ENCODE measurements at places on chromosomes 11 and 22.
A peak's percentile ranks its signal among the peaks of the same experiment; 100 is the strongest.

DNA sequence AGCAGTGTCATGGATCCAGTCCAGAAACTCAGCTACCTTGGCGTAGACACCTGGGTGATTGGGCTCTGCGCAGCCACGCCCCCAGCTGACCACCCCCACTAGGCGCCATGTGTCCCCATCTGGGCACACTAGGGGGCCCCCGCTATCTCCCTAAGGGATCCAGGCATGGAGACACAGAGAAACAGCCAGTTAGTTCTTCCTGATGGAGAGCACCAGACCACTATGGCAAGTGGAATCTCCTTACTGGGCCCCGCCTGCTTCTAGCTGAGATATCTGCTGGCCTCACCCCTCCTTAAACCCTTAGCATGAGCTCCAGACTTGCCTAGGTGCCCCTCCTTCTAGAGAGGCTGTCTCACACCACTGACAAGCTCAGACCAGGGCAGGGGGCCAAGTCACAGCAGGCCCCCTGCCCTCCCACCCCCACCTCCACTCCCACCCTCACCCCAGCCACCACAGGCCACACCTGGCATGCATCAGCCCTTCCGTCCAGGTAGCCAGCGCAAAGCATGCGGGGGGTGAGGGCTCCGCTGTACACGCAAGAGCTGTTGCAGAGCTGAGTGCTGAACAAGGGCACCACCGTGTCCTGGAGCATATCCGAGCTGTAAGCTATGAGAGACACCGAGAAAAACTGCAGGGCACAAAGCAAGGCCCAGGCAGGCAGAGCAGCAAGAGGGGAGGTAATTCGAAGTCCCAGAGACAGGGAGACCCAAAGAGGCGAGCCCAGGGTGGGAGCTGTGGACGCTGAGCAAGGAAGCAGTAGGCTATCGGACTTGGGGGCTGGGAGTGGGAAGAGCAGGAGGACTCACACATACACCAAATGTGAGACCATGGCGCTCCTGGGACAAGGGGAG lies 16.1 kb downstream of the TMPRSS5 start:
- DNase-seq: no peak

- DNase-seq: no peak
Observed at GRCh38 chr22:22974156-22974555, 86.5 kb downstream of the IGLL5 start.

DNA sequence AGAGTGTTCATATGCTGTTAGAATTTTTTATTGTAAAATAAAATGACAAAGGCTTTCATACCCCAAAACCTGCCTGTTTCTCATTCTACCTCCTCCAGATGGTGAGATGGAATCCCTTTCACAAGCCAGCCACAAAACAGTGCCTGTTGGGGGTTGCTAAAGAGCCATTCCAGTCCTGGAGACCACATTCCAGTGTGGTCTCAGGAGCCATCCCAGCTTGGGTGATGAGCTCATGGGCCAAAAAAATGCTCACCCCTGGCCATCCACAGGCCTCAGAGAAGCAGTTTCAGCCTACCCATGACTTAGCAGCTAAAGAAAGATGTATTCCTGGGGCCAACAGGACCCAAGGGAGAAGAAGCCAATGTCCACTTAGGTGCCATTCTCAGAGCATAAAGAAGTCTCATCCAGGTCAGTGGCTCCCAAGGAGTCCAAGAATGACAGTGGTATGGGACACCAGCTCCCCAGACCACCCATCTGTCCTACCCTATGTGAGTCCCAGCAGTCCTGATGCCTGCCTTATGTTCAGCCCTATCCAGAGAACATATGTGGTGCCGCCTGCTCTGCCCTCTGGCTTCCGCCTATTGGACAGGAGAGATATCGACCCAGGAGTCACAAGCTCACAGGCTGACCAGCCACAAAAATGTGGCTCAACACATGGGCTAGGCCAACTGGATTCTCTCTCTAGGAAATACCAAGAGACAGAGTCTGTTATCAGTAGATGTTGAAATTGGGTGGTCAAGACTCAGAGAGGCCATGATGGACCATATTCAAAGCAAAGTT lies 26.4 kb downstream of the C11orf91 start:
- DNase-seq: no peak

DNA sequence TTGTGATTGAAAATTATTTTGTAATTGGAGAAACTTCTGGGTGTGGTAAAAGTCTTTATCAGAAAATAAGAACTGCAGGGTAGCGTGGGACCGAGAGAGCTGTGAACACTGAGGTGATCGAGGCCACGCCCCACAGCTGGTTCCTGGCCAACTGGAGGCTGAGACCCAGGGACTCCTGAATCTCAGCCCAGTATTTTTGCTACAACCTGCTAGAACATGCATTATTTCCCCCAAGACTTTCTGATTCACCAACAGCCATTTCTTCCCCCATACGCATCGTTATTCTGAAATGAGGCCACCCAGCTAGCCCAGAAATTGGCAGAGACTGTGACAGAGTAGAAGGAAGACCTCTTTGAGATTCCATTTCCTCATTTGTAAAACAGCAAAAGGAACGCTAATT lies 3.4 kb upstream of the FGF19 start:
- DNase-seq: no peak

DNA sequence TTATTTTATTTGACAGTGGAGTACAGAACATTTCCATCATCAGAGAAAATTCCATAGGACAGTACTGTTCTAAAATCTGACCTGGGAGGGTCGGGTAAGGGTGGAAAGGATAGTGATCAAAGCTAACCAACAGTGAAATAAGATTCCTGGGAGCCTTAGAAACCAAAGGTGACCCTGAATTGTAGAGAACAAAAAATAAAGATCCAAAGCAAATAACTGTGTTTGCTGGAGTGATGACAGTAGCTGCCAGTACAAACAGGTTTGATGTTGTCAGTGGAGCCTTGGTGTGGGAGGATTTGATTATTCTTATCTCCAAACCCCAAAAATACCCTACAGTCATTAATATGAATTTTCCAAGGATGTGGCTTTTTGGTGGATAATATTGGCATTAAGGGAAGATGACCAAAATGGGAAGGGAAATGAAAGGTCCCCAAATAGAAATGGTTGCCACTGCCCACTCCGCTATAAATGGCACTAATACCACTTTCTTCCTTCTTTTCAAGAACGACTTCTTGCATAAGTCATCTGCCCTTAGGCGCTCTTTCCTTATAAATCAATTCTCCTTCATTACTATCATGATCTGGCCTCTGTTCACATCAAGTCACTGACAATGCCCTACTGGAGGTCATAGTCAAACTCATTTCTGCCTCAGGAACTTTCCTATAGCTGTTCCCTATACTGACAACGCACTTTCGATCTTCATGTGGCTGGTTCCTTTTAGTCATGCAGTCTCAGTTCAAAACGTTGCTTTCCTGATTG lies 44.4 kb downstream of the EHF start:
- no peak for DNase-seq

DNA sequence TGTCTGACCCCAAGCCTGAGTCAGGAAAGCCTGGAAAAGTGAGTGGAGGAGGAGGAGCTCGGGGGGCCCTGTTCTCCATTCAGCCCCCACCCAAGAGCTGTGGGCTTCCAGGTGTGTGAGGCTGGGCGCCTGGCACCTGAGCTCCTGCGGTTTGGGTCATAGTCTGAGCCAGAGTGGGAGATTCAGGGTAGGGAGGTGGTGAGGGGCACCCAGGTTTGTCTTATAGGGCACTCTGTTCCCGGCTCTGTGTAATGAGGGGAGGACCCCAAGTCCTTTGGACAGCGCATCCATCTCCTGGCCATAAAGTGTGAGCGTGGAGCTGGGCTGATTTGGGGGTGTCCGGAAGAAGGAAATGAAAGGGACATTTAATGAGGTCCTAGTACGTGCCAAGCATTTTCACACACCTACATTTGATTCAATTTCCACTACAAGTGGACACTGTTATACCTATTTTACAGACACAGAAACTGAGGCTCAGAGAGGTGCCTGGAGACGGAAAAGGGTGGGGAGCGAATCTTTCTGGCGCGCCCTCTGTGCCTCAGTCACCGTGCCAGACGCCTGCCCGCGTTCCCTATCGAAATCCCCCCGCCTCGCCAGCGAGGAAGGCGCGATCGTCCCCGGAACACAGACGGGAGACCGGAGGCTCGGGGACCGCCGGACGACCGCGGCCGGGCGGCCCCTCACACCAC lies 1.2 kb downstream of the NPTXR start:
- DNase-seq: no peak

DNA sequence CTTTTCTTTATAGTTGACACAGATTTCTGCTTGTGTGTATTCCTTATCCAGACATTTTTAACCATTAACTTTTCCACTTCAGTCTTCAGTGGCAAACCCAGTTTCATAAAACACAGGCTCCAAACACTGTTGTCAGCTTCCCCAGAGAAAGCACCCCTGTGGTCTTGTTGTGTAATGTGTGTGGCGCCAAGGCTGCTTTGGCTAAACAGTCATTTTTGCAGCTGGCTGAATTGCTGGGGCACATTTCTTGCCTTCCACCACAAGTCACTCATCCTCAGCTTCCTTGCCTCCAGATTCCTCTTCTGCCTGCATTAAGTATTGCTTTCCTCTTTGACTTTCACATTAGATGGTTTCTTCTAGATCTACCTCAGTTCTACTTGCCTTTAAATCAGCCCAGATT lies 40.5 kb downstream of the ARHGAP1 start:
- DNase-seq: no peak

DNA sequence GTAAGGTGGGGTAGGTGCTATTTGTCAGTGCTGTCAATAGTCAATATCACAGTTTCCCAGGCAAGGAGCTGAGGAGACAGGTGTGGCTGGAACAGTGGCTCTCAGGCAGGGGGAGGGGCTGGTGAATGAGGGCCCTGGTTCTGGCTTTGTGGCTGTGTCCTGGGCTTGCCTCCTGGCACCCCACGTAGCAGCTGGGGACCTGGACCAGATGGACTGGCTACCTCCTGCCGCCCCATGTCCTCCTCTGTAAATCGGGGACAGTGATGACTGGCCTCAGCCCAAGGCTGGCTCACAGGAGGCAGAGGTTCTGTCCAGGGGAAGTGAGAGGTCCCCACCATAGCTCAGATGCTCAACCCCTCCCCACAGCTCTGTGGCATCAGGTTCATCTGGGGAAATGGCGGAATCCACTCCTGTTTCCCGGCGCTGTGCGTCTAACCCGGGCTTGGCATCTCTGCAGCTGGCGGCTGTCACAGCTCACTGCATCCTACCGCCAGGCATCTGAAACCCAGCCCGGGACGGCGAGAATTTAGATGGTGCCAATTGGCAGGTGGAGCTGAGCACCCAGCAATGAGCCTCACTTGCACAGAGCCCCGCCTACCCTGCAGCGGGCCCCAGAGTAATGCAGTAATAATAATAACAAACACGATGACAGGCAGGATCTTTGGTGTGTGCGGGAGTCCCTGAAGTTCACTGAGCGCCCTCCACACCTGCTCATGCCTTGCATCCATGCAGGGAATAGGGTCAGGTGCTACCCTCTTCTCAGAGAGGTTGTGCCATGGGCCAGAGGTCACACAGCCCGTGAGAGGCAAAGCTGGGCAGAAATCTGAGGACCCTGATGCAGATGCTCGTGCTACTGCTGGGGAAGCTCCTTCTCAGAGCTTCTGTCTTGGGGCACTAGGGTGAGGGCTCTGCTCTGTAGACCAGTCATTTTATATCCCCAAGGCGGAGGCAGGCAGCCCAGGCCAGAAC lies 27.8 kb upstream of the SHISAL1 start:
- no peak for DNase-seq

DNA sequence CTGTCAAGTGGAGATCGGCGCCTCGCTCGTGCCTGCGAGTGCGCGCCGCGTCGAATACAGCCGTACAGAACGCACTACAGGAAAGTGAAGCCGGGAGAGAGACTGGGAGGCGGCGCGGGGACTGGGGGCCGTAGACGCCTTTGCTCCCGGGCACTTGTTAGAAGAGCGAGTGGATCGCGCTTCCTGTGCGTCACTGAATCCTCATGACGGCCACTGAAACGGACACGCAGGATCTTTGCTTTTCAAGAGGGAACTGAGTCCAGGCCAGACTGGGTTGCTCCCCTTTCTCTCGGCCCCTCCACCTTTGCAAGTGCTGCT lies 314 bp downstream of the RIC8A start:
- DNase-seq: no peak

GRCh38 chr11:68840661-68841653 lies 759 bp downstream of the CPT1A start:
- DNase-seq: no peak

GRCh38 chr11:64276653-64277431 lies 7.6 kb downstream of the BAD start:
- no peak for DNase-seq

- DNase-seq: no peak
Observed at GRCh38 chr11:108221371-108221770, 1.1 kb downstream of the NPAT start.

DNA sequence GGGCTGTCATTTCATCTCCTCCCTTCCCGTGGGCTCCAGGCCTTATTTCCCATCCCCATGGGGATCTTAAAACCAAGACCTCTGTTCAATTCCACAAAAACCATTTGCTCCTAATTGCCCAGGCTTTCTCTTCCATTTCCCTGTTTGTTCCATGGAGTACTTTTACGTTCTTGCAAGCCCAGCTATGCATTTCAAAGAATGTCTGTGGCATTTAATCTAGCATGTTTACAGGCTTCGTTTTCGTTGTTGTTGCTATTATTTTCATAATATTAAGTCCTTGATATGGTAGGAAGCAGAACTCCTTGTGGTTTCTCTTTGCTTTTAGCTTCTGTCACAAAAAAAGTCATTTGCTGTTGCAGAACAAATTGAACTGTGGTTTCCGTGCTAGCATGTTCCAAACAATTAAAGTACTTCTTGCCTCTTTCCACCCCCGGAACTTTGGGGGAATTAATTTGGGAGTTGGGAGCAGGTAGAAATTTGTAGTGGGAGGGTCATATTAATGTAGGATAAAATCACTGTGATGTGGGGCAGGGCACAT lies 68.1 kb upstream of the SLC22A12 start:
- no peak for DNase-seq

GRCh38 chr11:37666960-37667359 lies 1068.9 kb upstream of the RAG2 start:
- no peak for DNase-seq

- peak; percentile 31 for DNase-seq
Observed at GRCh38 chr22:33302049-33302545, 243.9 kb upstream of the SYN3 start.

GRCh38 chr22:50605613-50606074 lies 5.1 kb downstream of the MAPK8IP2 start:
- DNase-seq: no peak

DNA sequence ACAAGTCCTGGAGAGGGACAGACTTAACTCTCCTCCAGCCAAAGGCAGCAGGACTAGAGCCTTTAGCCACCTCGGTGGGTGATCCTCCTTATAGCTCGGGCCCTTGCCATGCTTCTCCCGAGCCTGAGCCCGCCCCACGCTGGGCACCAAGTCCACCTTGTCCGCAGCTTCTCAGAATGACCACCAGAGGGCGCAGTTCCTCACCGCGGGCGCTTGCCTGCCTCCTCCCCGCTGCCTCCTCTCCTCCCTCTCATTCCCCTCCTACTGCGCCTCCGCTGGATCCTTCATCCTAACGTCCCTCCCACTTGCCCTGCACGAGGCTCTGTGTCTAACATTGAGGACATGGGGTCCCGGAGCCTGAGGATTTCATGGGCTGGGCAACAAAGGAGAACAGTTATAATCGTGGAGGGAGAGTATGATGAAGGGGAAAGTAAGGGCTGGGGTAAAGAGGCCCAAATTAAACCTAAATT lies 11.3 kb upstream of the MOGAT2 start:
- DNase-seq: peak; percentile 45

GRCh38 chr11:92917927-92918326 lies 51.5 kb upstream of the MTNR1B start:
- DNase-seq: no peak

GRCh38 chr11:9574622-9575259 lies 1.3 kb downstream of the WEE1 start:
- peak; percentile 4 for DNase-seq

- DNase-seq: no peak
Observed at GRCh38 chr11:350723-351255, 18.5 kb upstream of the B4GALNT4 start.

- DNase-seq: no peak
Observed at GRCh38 chr22:40198733-40199132, 21.0 kb downstream of the TNRC6B start.
